ENCODE measurements at places on chromosomes 5 and 9.

DNA sequence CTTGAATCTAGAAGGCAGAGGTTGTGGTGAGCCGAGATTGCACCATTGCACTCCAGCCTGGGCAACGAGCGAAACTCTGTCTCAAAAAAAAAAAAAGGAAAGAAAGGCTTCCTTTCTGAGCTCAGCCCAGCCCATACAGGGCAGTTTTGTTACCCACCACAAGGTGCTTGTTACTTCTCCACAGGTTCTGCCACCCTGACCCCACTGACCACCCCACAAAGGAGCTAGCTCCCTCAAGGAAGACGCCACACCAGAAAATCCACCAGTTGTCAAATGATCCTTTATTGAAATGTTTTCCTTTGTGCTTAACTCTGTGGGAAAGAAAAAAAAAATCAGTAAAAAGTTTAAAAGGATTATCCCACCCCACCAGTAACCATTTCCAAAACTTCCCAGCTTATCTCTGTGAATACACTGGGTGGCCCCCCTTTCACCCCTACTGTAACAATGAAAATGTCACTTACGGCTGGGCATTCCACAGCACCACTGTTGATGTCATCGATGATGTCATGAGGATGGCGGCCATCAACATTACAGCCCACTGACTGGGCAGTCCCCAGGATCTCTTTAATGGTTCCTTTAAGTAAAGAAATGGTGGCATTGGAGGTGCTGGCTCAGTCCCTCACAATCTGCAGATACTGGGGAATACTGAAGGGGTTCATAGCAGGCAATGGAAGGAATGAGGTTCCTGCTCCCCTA lies 3.6 kb downstream of the RPL12 start:
- no peak overlapping the region for H3K4me3 ChIP-seq
- H3K27me3 ChIP-seq: no peaks in the 10 kb centered on the region
- H3K36me3 ChIP-seq: peaks cover 69% of the 10 kb centered on the region
- H3K4me1 ChIP-seq: no peaks in the 10 kb centered on the region
- no peak for DNase-seq

DNA sequence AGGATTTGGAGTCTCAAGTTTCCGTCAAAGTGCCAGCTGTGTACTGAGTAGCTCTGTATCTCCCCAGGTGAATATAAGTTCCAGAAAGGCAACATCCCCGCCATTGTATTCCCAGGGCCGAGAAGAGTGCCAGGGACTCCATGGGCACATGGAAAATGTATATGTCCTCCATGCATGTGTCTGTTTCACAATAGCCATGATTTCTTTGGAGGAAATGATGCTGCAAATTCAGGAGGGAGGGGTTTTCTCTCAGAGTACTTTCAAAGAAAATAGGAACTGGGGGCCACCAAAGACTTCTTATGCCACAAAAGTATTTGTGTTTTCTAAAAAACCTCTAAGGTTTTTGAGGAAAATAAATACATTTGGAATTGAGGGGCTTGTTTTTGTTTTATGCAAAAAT lies 524.6 kb downstream of the BNC2 start:
- no peaks in the 10 kb centered on the region for H3K4me1 ChIP-seq
- no peak overlapping the region for H3K27ac ChIP-seq
- no peaks in the 10 kb centered on the region for H3K36me3 ChIP-seq
- no peak overlapping the region for H3K4me3 ChIP-seq
- no peak for DNase-seq

GRCh38 chr5:168042284-168043068 lies 249.0 kb upstream of the WWC1 start:
- no peaks in the 10 kb centered on the region for H3K27me3 ChIP-seq
- no peak overlapping the region for H3K4me3 ChIP-seq
- no peak overlapping the region for H3K27ac ChIP-seq
- H3K4me1 ChIP-seq: no peaks in the 10 kb centered on the region
- H3K36me3 ChIP-seq: no peaks in the 10 kb centered on the region

- H3K36me3 ChIP-seq: no peaks in the 10 kb centered on the region
- H3K4me1 ChIP-seq: no peaks in the 10 kb centered on the region
- H3K4me3 ChIP-seq: no peak overlapping the region
- H3K27ac ChIP-seq: no peak overlapping the region
- no peak for DNase-seq
Observed at GRCh38 chr5:43486353-43486752, 2.7 kb upstream of the TMEM267 start.

GRCh38 chr9:35103660-35104191 lies 795 bp upstream of the STOML2 start:
- peak overlapping the region; percentile 71 for H3K4me3 ChIP-seq
- H3K4me1 ChIP-seq: no peaks in the 10 kb centered on the region
- no peaks in the 10 kb centered on the region for H3K27me3 ChIP-seq
- peak overlapping the region; percentile 82 for H3K27ac ChIP-seq
- peaks cover 63% of the 10 kb centered on the region for H3K36me3 ChIP-seq
- DNase-seq: no peak

GRCh38 chr5:27026801-27027200 lies 11.6 kb downstream of the CDH9 start:
- H3K36me3 ChIP-seq: no peaks in the 10 kb centered on the region
- no peaks in the 10 kb centered on the region for H3K4me1 ChIP-seq
